ENCODE measurements at places on chromosomes 6 and 20.

GRCh38 chr6:130434174-130434873, 68.5 kb downstream of the TMEM200A start:
- DNase-seq, result no peak

GRCh38 chr6:112298816-112299281, 44.5 kb upstream of the LAMA4 start:
- no peak for DNase-seq

GRCh38 chr20:49785852-49786175, 26.8 kb upstream of the SLC9A8 start:
- DNase-seq, result no peak

DNA sequence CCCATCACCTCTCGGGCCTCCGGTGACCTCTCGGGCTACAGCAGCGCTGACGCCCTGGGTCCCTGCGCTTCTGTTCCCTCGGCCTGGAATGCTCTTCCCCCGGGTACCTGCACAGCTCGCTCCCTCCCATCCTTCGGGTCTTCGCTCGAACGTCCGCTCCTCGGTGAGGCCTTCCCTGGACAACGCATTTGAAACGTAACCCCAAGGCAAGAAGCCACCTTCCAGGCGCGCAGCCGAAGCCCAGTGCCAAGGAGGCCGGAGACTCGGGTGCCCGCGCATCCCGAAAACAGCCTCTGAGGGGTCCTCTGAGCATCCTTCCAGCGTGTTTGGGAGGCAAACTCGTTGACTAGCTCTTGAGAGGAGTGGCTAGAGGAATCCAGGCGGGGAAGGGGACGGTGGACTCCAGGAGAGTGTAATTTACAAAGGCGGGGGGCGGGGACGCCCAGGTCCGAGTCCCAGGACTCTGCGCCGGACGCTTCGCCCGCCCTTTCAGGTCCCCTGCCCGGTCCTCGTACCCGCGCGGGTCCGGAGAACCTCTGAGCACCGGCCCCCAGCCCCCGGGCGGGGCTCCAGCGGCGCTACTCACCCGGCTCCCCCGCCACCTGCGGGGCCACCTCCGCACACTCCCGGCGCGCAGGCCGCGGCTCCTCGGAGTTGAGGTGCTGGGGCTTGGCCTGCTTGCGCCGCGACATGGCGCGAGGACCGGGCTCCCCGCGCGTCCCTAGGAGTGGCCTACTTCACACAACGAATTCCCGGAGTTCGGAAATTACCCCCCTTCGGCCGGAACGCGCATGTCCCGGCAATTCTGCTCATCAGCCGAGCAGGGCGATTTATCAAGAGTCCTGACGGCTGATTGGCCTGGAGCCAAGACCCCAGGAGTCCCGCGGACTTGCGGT, 86.8 kb downstream of the ZFP64 start:
- no peak for DNase-seq

GRCh38 chr6:112468359-112468758, 121.2 kb downstream of the RFPL4B start:
- no peak for DNase-seq

DNA sequence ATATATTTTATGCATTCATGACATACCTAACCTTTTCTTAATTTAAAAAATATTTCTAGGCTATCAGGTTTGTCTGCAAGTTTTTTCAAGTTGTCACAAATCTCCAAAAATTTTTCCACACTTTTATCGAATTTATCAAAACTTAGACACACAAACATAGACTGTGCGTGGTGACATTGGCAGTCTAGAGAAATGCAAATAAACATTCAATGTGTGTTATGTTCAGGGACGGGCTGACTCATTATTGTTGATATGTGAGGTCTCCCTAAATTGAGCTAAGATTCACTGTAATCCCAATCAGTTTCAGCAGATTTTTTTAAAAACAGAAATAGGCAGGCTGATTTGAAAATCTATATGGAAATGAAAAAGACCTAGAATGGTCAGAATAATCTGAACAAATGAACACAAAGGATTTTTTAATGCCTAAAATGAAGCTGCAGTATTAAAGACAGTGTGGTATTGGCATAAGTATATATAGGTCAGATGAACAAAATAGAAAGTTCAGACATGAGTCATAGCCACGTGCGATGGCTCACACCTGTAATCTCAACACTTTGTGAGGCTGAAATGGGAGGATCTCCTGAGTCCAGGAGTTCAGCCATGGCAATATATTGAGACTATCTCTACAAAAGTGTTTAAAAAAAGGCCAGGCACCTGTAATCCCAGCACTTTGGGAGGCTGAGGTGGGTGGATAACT, 19.2 kb downstream of the BLTP3A start:
- DNase-seq, result no peak

DNA sequence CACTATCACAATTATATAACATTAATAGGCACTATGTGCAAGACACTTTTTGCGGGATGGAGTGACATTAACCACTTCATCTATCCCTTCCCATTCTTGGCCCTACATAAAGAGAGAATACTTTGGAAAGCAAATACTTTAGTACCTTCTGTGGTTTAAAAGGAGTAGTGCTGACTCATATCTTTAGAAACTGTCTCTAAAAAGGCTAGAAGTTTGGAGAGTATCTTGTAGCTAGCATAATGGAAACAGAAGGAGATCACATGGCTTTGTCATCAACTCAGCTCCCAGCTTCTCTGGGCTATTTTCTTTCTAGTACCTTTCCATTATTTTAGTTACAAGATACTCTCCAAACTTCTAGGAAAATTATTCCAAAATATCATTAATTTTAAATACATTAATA, 157.5 kb downstream of the ADGRG6 start:
- DNase-seq, result no peak

GRCh38 chr6:10401632-10402223, 13.1 kb downstream of the TFAP2A start:
- no peak for DNase-seq

DNA sequence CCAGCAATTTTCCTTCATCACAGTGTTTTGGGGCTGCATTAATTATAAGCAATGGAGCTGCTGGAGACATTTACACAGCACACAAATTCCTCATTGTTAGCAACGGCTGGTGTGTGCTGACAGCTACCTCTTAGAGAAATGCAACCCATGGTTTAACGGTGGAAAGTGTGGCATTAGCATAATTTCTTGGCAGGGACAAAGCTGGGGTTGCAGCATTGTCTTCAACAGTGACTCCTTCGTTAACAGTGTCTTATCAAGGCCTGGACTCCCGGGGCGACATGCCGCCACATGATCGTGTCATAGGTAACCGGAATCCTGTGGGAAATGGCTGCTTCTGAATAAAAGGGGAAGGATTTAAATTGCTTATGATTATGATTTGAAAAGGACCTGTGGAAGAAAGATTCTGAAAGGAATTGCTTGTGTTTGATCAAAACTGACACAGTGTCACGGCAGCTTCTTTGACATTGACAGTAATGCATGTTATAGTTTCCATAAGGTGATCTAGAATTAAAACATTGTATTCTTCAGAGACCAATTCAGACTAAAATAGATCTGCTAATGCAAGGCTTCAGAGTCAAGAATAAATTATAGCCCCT, 128.0 kb downstream of the UST start:
- DNase-seq, result no peak

DNA sequence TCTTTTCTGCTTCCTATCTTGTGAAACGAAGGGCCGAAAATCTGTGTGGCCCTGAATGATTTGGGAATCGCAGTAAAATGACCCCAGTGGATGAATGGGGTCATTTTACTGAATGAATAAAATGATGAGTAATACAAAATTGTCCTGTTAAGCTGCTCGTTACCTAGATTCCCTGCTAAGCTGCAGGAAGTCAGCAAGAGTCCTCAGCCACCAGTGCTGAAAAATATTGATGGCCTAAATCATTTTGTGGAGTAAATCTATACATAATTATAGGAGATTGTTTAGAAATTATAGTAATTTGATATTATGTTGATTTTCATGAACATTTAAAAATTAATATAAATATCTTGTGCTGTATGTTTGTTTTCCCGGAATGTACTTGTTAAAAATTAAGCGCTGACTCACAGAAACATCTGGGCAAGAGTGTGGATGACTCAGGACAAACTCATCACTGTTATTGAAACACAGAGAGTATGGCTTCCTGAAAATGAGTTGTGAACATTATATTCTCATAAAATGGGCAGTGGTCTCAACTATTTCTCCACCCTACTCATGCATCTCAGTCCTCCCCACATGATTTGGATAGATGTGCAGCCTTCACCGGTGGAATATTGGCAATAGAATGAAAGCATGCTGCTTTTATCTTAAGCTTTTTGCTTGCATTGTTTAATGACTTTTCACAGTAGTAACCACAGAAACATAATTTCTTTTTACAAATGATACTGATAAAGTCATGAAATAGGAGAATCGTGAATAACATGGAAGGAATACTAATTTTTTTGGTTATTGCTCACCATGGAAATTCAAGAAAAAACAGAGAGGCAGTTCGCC, 36.2 kb upstream of the RGS17 start:
- DNase-seq, result no peak

GRCh38 chr6:148055419-148055818, 287.2 kb upstream of the SASH1 start:
- DNase-seq, result no peak

GRCh38 chr6:32970413-32971241, 2.2 kb downstream of the BRD2 start:
- DNase-seq, result peak; percentile 87

DNA sequence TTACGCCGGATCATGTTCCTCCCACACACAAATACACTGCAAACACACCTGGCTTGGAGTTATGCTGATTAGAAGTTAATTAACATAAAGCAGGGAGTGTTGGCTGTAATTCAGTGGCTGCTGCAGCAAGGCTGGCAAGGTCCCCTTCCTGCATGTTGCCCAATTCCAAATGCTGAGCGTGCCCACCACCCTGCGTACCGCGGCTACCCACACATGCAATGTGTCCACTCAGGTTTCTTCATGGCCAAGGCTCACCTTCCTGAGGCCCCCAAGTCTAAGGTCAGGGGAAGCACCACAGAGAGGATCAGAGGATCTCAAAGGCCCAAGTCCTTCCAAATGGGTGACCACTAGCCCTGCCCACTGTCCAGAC, 11.6 kb upstream of the PRND start:
- no peak for DNase-seq

DNA sequence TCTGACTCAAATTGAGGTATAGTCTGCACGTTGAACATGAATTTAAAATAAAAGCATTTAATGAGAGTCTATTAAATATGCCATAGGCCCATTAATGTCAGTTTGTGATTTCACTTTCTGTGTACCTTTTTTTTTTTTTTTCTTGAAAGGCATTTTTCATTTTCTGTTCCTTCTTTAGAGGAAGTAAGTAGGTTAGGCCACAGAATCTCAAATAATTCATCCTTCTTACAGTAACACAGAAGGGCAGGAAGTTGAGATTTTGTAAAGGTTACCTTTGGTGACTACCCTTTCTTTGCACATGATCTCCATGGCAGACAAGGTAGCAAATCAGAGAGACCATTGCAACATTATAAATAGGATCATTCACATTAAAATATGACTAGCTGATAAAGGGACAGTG, 9.6 kb downstream of the L3MBTL3 start:
- no peak for DNase-seq

- no peak for DNase-seq
Observed at GRCh38 chr6:162973151-162973872, 245.5 kb downstream of the PACRG start.

Measured in activated CD4-positive, alpha-beta T cell treated with anti-CD3 and anti-CD28 coated beads, Interleukin-2, amount 50 U/mL, for 24 hours (primary cell).